Suppressor macrophage treated with lipopolysaccharide for 4 hours (primary cell): ENCODE measurements at places on chromosomes 7 and 10.

DNA sequence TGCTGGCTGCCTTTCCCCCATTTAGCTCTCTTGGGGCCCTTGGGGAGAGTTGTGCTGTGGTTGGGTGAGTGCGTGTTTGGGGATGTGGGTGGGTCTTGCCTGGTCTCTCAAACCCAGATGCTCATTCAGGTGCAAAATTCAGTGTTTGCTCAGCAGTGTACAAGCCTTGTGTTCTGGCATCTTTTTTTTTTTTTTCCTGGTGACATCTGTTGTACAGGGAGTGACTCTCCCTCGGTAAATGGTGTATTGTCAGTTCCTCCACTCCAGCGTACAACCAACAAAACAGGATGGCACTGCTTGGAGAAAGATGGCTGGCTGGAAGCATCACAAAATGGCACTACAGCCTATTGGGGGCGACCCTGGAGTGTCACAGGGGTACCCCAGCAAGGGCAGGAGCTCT is 75.5 kb downstream of the LRMDA start:
- no peak for DNase-seq

- DNase-seq = no peak
Measured at GRCh38 chr10:64546073-64546472, 1024.9 kb downstream of the REEP3 start.

- DNase-seq = no peak
Measured at GRCh38 chr10:113127901-113128283, 177.8 kb downstream of the TCF7L2 start.

DNA sequence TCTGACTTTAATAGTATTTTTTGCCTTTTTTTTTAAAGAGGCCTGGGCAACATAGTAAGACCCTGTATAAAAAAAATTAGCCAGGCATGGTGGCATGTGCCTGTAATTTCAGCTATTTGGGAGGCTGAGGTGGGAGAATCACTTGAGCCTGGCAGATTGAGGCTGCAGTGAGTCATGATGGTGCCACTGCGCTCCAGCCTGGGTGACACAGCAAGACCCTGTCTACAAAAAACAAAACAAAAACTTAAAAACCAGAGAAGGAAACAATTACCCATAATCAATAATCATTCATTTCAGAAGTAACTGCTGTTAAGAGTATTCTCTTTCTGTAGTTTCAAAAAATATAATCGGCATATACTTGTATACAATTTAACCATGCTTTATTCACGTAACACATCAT is 28.0 kb downstream of the VPS26A start:
- DNase-seq = no peak

GRCh38 chr10:104521901-104522694 is 119.0 kb upstream of the SORCS3 start:
- no peak for DNase-seq

DNA sequence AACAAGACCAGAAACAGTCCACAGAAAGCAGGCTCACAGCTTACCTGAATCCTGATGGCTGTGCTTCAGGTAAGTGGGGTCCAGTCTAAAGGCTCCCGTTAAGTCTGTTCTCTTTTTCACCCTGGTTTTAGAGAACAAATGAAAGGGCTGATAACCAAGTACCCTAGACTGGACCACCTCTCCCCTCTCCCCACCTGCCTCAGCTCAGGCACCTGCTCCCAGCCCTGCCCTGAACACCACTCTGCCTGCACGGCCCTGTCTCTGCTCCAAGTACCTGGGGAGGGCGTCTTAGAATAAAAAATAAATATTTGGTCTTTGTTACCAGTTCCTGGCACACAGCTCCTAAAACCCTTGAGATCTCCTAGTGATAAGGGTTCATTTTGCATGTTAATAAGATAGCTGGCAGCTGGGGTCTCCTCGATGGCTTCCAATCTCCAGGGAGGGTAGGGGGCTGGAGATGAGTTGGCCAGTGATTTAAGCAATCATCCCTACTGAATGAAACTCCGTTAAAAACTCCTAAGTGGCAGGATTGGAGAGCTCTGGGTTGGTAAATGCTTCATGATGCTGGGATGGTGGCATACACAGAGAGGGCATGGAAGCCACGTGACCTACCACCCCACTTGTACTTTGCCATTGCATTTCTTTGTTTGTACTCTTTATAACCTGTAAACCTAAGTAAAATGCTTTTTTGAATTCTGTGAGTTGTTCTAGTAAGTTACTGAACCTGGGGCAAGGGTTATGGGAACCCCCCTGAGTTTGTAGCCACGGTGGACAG is 29.8 kb upstream of the FIGNL1 start:
- DNase-seq = no peak

GRCh38 chr10:60434418-60435046 is 44.9 kb upstream of the ANK3 start:
- peak; percentile 62 for DNase-seq

- peak; percentile 97 for DNase-seq
Measured at GRCh38 chr7:43582503-43583423, at the start of gene STK17A. Gene STK17A, plus strand, starts transcription at chr7:43583108. Its CDS starts 136 bp downstream, at chr7:43583244.

DNA sequence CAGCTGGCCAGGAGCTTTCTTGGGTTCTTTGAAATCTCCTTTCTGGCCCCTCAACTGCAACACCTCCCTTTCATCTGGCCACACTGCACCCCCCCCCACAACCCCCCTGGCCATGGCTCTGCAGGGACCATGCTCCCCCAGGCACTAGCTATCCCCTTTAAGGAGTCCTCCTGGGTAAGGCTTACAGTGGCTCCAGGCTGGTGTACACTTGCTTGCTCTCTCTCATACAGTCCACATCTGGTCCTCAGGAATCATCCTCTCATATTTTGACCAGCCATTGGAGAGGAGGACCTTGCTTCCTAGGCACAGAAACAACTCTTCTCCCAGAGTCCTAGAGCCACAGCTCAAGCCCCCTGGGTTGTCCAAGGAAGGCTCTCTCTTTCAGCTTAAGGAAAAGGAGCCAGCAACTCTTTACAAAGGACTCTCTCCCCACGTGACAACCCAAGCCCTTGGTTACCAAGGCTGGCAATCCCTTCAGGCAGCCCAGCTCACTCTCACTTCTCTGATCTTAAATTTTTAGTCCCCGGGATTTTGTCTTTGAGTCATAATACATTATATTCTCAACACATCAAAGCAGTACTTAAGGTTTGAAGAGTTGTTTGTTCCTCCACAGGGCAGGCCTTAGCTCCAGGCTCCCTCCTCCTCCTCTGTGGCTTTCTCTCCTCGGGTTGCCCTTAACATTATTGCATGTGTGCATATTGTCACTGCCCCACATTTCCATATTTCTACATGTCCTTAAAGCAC is 9.9 kb downstream of the GARIN1A start:
- no peak for DNase-seq

GRCh38 chr7:43757073-43757720 is 1.3 kb upstream of the BLVRA start:
- no peak for DNase-seq
